ENCODE measurements at places on chromosomes 1 and 21. TPM values are rescaled to one million over a fixed set of nuclear protein-coding genes. Genes with fewer than 3 reads are reported as not detected.

DNA sequence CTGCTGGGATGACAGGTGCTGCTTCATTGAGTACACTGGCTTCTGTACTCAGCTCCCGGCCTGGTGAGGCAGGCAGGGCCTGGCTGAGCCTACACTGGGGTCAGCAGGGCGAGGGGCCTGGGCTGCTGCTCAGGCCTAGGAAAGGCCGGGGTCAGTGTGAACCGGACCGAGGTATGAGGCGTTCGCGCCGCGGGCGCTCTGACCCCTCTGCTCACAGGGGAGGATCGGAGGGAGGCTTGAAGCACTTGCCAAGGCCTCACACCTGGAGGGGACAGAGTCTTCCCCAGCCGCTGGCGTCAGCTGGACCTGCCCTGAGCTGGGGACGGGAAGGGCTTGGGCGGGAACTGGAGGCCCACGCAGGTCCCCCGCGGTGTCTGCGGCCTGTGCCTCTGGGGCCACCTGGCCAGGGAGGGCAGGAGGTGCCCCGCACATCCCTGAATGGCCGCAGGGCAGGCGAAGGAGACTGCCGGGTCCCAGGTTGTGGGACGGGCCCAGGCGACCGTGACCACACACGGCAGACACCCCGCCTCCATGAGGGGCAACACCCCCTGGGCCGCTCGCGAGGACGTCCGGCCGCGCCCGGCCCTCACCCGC lies 466 bp downstream of the PEX10 start:
- no peak for DNase-seq

DNA sequence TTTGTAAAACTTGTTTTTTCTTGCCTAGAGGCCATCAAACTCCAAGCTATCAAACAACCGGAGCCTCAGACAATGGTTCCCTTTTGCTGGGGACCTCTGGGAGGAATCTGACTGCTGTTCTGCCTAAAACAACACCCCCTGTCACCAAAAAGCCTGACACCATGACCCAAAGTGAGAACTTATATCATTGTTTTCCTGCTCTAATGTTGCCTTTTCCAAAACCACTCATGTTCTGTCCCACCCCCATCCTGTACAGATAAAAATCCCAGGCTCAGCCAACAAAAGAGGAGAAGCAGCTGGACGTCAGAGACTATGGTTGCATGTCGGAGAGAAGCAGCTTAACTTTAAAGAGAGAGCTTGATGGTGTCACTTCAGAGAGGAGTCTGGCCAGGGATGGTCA lies 327.2 kb upstream of the CXADR start:
- DNase-seq: no peak

DNA sequence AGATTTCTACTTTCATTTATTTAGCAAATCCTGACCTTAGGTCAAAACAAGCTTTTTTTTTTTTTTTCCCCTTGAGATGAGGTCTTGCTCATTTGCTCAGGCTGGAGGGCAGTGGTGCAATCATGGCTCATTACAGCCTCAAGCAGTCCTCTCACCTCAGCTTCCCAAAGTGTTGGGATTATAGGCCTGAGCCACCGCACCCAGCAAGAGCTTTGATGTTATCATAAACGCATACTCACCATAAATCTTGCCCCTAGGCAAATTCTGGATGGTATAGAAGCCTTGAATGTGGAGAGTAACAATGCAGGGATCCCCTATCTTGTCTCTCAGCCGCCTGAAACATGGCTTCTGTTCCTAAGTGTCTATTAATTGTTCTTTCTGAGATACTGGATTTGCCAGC lies 24.8 kb upstream of the CLDN8 start:
- DNase-seq: no peak

DNA sequence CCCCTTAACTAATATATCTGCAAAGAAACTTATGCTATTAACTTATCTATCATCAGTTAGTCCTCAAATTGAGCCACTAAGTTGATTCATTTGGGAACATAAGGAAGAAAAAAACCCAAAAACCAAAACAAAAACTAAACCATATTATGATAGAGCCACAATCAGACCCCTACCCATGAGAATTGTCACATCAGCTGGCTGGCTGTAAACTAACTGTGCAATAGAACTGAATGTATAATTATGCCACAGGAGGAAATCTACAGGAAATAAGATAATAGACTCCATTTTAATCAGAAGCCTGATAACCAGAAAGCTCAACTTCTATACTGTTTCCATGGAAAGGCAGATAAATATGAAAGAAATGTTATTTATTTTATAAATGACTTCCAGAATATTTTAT lies 110.0 kb downstream of the RGL1 start:
- DNase-seq: no peak

GRCh38 chr1:24427545-24427862 lies 11.9 kb downstream of the NIPAL3 start:
- no peak for DNase-seq

DNA sequence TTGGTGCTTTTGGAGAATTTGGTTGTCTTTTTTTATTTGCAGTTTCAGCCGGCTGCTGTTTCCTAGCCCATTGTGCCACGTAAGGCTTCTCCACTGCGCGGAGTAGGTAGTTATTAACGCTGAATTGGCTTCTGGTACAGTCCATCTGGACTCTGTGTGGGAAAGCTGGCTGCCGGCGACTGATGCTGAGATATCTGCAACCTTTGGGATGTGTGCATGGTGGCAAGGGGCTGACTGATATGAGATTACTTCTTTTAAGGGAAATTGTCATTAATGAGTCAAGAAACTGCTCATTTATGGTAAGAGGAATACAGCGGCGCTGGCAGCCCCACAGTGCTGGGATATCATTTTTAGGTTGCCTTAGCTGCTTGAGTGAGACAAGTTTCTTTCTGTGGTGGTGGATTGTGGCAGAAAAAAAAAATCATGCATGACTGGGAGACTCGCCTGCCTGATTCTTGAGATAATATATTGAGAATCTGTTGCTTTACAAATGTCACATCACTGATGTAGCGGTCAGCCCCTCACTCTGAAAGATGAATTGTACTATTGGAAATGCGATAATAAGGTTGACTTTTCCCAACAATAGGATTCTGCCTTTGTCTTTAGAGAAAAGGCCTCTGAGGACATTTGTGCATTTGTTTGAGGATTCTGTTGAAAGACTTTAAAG lies 2.5 kb upstream of the ELAVL4 start:
- DNase-seq: no peak

GRCh38 chr1:85473390-85473789 lies 8.4 kb upstream of the DDAH1 start:
- no peak for DNase-seq

DNA sequence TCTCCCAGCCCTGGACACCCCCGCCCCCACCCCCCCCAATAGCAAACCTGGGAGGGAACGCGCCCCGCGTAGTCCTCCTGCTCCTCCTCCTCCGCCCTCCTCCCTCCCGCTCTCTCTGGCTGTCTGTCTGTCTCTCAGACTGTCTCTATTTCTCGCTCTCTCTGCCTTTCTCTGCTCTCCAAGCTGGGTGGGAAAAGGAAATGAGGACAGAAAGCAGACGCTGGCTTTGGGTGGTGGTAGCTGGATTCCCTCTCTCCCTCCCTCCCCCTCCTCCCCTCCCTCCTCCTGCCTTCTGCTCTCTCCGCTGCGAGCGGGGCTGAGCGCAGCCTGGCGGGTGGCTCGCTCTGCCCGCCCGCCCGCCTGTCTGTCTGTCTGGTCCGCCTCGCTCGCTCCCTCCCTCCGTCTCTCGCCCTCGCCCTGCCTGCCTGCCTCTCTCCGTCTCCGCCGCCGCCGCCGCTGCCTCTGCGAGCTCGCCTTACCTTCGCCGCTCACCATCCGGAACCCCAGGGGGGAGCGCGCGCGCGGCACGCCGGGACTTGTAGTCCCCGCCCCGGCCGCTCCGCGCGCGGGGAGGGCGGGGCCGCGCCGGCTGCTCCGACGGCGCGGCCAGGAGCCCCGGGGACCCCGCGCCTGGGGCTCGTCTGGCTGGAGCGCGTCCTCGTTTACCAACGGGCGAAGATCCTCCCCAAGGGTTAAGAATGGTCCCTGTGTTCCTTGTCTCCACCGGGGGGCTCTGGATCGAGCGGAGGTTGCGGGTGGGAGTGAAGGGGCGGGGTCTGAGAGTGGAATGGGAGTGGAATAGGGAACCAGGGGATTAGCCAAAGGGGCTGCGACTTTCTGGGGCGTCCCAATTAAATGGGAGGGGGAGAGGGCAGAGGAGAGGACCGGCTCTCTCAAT lies at the start of gene AHDC1:
AHDC1 (minus strand) TSS at position 464 of the 898 bp plus-strand sequence. CDS start 52,029 bp downstream, outside the sequence.
- DNase-seq: peak; percentile 95

DNA sequence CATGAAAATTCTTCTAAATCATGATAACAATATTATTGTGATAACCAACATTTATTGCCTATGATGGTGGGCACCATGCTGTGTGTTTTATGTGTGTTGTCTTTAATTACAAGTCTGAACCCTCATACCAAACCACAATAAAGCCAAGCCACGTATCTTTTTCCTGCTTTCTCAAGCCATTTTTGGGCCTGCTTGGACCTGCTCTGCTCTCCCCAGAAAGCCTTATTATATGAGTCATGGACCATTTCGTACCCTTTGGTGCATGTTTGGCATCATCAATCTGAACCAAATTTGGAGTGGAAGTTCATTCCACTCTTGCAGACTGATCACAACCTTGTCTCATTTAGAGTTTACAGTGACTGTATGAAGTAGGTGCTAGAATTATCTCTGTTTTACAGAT lies 87.3 kb upstream of the CD53 start:
- no peak for DNase-seq

GRCh38 chr1:55716610-55717009 lies 501.4 kb upstream of the USP24 start:
- no peak for DNase-seq

DNA sequence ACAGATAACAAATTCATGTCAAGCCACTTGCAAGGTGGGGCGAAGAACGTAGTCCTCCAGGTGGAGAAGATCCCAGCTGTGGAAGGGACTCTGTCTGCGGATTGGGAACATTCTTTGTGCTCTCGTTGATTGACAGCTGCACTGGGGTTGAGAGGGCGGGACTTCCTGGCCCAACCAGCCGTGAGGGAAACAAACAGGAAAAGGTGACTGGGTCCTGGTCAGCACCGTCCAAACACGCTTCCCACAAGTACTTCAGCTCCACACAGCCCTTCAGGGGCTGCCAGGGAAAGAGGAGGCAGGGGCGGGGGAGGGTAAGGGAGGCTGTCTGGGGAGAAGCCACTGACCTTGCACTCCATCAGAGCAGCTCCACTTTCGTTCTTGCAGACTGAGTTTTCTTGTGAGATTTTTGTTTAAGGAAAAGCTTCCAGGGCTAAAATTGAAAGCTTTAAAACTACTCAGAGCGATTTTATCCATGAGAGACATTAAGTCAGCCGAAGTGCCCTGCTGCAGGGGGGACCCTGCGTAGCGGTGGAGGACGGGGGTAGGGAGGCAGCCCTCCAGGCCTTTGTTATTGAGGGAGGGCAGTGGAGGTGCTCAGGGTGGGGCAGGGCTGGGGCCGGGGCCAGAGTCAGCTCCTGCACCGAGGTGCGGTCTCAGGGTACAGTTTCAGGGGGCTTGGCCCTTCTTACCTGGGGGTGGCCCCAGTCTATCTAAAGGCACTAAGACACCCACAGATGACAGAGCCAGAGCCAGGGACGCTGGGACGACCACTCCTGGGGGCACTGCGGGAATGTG lies 21.6 kb upstream of the STUM start:
- no peak for DNase-seq

The PIK3CD gene
- 250 TPM for total RNA-seq

The EEIG2 gene
- total RNA-seq: 16.5 TPM

The GJA9 gene
- not detected for total RNA-seq

The ZBTB8B gene
- not detected for total RNA-seq

The S100A6 gene
- total RNA-seq: 373 TPM

The HSD3B2 gene
- total RNA-seq: not detected

The ACKR1 gene
- not detected for total RNA-seq

The MAP3K6 gene
- total RNA-seq: 8.6 TPM

The CHD5 gene
- 0.61 TPM for total RNA-seq
